Caco-2 (cell line): ENCODE measurements at places on chromosomes 3 and 15. TPM values are rescaled to one million over a fixed set of nuclear protein-coding genes. Genes with fewer than 3 reads are reported as not detected.

Gene PLA2G4B
- total RNA-seq, result 5.8 and 6.0 TPM in 2 replicates

GRCh38 chr3:123267821-123268220, 66.1 kb downstream of the SEC22A start:
- H3K36me3 ChIP-seq, result no peaks in the 10 kb centered on the region
- no peaks in the 10 kb centered on the region for H3K4me1 ChIP-seq
- no peak overlapping the region for H3K4me3 ChIP-seq
- no peak for DNase-seq

GRCh38 chr3:133268726-133269134, 131.1 kb upstream of the BFSP2 start:
- H3K36me3 ChIP-seq, result no peaks in the 10 kb centered on the region
- no peak overlapping the region for H3K27ac ChIP-seq
- no peaks in the 10 kb centered on the region for H3K4me1 ChIP-seq
- no peaks in the 10 kb centered on the region for H3K27me3 ChIP-seq
- no peak overlapping the region for H3K4me3 ChIP-seq

DNA sequence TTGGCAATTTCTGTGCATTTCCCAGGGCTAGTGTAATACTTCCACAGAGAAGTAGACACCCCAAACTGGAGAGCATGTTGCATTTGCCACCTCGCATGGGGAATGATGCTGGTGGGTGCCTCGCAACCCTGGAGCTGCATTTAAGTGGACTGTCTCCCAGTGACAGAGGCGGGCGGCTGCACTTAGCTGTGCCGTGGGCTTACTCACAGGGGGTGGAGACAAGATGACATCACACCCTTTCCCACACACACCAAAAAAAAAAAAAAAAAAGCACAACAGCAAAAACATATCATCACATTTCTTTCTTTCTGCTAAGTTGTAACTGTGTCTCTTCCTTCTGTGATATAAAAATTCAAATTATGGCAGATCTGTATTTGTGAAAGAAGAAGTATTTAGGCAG, at the start of gene ABI3BP:
TSS of gene ABI3BP (minus strand) at position 113 of the 400 bp plus-strand sequence. CDS start at position 76, 37 bp downstream.
- no peaks in the 10 kb centered on the region for H3K36me3 ChIP-seq
- DNase-seq, result no peak
- no peaks in the 10 kb centered on the region for H3K27me3 ChIP-seq
- no peak within 1 kb of the TSS for H3K4me3 ChIP-seq
- H3K27ac ChIP-seq, result no peak within 1 kb of the TSS

Gene DVL3
- total RNA-seq, result 83.9 and 86.7 TPM in 2 replicates

Gene UBE2E2
- 67.5 and 83.8 TPM in 2 replicates for total RNA-seq

DNA sequence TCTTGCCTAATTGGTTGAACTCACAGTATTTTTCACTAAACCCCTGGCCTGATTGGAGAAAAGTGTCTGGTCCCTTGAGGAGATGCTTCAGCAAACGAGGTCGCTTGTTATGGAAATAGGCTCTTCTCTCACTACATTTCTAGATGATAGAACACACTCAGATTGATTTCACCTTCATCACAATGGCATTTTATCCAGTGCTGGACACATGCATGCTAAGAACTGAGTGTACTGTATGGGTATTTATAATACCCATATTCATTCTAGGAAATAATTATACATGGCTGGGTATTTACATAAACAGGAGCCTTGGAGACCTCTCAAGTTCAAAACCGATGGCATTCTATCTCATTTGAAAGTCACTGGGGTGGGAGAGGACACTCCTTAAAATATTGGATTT, 444.9 kb downstream of the LPP start:
- H3K36me3 ChIP-seq, result no peaks in the 10 kb centered on the region
- no peak overlapping the region for H3K4me3 ChIP-seq
- H3K4me1 ChIP-seq, result peaks cover 3% of the 10 kb centered on the region; the same call in 1 of the 2 replicates
- DNase-seq, result no peak
- no peaks in the 10 kb centered on the region for H3K27me3 ChIP-seq

Gene CCDC33
- not detected in 2 replicates for total RNA-seq

Gene CCDC12
- total RNA-seq, result 52.7 and 60.8 TPM in 2 replicates

Gene RARB
- 2.5 and 3.8 TPM in 2 replicates for total RNA-seq

Gene LIPH
- total RNA-seq, result 5.8 and 6.1 TPM in 2 replicates

Gene ACP3
- total RNA-seq, result 0.82 and 2.3 TPM in 2 replicates

- no peaks in the 10 kb centered on the region for H3K4me1 ChIP-seq
- no peak overlapping the region for H3K27ac ChIP-seq
- H3K4me3 ChIP-seq, result no peak overlapping the region
- H3K27me3 ChIP-seq, result no peaks in the 10 kb centered on the region
- no peaks in the 10 kb centered on the region; the same call in 1 of the 2 replicates for H3K36me3 ChIP-seq
- DNase-seq, result no peak
These were observed 11.3 kb upstream of the NIPA2 start for GRCh38 chr15:22827125-22827524.

GRCh38 chr15:90019611-90020010, 18.5 kb downstream of the ZNF710 start:
- H3K4me1 ChIP-seq, result no peaks in the 10 kb centered on the region
- DNase-seq, result no peak
- no peak overlapping the region for H3K4me3 ChIP-seq
- H3K27me3 ChIP-seq, result no peaks in the 10 kb centered on the region
- no peaks in the 10 kb centered on the region for H3K36me3 ChIP-seq

Gene SNRPA1
- total RNA-seq, result 123 and 132 TPM in 2 replicates

DNA sequence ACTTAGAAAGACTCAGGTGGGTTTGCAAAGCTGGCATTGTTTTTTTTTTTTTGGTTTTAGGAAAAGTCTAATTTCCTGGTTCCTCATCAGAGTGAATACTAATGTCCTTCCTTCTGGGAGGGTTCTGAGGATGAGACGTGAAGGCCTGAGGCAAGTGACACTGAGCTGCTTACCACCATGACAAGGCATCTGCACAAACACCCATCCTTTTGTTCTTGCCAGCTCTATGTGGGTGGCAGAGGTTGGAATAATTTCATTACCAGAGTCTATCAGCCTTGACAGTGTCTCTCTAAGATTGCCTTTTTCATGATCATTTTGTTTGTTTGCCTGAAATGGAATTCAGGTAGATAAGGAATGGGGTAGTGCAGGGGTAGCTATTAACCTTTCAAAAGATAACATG, 17.1 kb downstream of the RTP4 start:
- H3K27me3 ChIP-seq, result no peaks in the 10 kb centered on the region
- no peak overlapping the region for H3K4me3 ChIP-seq
- peaks cover 36% of the 10 kb centered on the region for H3K4me1 ChIP-seq
- no peak overlapping the region for H3K27ac ChIP-seq
- no peak for DNase-seq

DNA sequence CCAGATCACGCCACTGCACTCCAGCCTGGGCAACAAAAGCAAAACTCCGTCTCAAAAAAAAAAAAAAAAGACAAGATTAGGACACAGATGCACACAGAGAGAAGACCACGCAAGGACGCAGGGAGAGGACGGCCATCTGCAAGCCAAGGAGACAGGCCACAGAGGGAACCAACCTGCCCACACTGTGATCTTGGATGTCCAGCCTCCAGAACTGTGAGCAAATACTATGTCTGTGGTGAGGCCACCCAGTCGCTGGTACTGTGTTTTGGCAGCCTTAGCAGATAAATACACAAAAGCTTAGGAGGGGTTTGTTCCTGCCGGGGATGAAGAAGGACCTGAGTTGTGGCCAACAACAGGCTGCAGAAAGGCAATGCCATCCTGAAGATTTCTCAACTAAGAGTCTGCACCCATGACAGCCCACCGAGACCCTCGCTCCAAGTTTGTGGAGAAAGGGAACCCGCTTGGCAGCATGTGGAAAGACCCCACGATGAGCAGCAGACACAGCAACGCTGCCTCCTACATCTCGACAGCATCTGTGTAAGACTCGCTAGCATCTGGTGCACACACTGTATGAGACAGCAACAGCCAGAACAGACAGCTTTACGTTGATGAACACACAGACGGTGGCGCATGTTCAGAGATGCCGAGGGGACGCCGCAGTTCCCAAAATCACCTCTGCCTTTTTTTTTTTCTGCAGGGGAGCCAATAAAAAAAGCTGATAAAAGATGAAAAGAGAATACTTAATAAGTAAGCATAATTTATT, 13.7 kb downstream of the CYFIP1 start:
- no peaks in the 10 kb centered on the region; the same call in 1 of the 2 replicates for H3K36me3 ChIP-seq
- H3K27ac ChIP-seq, result no peak overlapping the region
- no peaks in the 10 kb centered on the region for H3K27me3 ChIP-seq
- 0 out of 2 replicates have a peak, but pooled peaks cover 4% of the 10 kb centered on the region for H3K4me1 ChIP-seq
- H3K4me3 ChIP-seq, result no peak overlapping the region
- no peak for DNase-seq

Gene CCR9
- not detected in 2 replicates for total RNA-seq

Gene GPR62
- not detected in 2 replicates for total RNA-seq

DNA sequence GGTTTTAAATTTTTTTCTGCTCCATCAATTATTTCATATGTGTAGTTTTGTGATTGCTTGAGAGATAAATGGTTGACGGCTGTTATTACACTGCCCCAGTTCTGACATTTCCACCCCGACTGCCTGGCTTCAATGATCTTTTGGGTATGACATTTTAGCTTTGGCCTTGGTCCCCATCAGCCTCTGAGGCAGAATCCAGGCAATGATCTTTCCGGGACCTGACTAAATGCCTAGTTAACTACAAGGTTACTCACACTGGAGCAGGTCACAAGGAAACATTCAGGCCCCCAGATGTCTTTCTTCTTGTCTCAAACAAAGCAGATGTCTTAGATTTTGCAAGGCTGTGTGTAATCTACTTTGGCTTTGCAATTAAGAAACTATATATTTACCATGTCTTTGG, 61.1 kb upstream of the TMCO5A start:
- H3K4me1 ChIP-seq, result no peaks in the 10 kb centered on the region
- H3K4me3 ChIP-seq, result no peak overlapping the region
- DNase-seq, result no peak
- no peak overlapping the region for H3K27ac ChIP-seq

Gene FRMD5
- total RNA-seq, result 17.4 and 19.5 TPM in 2 replicates

GRCh38 chr3:152737021-152737908, 97.7 kb upstream of the P2RY1 start:
- no peak for DNase-seq
- H3K27ac ChIP-seq, result no peak overlapping the region
- H3K4me3 ChIP-seq, result no peak overlapping the region
- H3K36me3 ChIP-seq, result no peaks in the 10 kb centered on the region

DNA sequence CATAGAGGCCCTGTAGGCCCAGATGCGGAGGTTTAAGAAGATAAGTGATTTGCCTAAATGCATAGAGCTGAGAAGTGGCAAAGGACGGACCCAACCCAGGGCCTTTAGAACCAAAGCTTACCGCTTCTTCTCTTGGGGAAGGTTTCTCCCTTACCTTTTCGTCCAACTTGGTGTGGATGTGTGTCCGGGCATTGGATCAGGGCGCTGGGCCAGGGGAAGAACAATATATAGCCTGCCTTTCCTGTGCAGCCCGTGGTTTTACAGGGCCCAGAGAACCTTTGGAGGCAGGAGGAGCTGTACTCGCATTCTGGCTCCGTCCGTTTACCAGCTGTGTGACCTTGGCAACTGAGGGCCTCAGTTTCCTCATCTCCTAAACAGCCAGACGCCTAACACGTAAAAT, 686 bp upstream of the P3H2 start:
- H3K4me1 ChIP-seq, result peaks cover 62% of the 10 kb centered on the region
- no peak for DNase-seq
- H3K27ac ChIP-seq, result no peak overlapping the region
- peak overlapping the region; percentile 82 for H3K4me3 ChIP-seq
- no peaks in the 10 kb centered on the region for H3K36me3 ChIP-seq
- H3K27me3 ChIP-seq, result no peaks in the 10 kb centered on the region

GRCh38 chr15:68482246-68482645, 50.3 kb upstream of the ITGA11 start:
- no peak overlapping the region for H3K27ac ChIP-seq
- DNase-seq, result no peak
- no peaks in the 10 kb centered on the region for H3K36me3 ChIP-seq
- H3K27me3 ChIP-seq, result no peaks in the 10 kb centered on the region; the same call in none of the 2 replicates
- no peaks in the 10 kb centered on the region for H3K4me1 ChIP-seq

Gene LCTL
- total RNA-seq, result not detected in 2 replicates

Gene NISCH
- 61.1 and 62.2 TPM in 2 replicates for total RNA-seq

Gene SST
- total RNA-seq, result not detected in 2 replicates

Gene CFAP20DC
- total RNA-seq, result 2.2 and 2.8 TPM in 2 replicates

DNA sequence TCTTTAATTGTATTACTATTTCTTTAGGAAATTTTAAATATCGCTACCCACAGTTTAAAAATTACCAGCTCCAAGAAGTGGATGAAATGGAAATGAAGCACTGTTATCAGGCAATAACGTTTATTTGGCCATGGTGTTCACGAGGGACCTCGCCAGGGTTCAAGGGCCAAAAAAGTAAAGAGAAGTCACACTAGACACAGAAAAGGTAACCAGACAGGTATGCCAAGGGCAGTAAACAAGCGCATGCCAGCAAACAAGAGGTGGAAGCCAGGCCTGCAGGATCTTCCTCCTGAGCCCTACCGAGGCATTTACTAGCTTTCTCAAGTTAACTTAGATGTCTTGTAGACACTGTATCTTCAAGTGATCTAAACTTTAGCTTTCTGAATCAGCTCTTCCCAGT, 113.5 kb downstream of the PLD1 start:
- H3K4me3 ChIP-seq, result no peak overlapping the region
- no peaks in the 10 kb centered on the region for H3K36me3 ChIP-seq
- no peak overlapping the region for H3K27ac ChIP-seq
- no peaks in the 10 kb centered on the region for H3K27me3 ChIP-seq
- no peak for DNase-seq

Gene TRAK1
- total RNA-seq, result 33.3 TPM in 2 replicates

DNA sequence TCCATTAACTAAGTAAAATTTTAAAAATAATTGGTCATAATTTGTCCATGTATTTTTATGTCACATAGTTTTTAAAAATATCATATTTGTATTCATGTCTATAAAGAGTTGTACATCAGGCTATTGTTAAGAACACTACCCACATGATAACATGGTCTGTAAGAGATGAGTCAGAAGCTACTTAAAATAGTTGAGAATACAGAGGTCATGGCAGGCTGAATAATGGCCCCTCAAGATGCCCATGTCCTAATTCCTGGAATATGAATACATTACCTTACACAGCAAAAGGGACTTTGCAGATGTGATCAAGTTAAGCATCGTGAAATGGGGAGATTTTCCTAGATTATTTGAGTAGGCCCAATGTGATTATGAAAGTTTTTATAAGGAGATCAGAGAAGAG, 782.9 kb upstream of the GOLIM4 start:
- no peaks in the 10 kb centered on the region for H3K36me3 ChIP-seq
- no peak overlapping the region for H3K27ac ChIP-seq
- no peak overlapping the region for H3K4me3 ChIP-seq
- no peak for DNase-seq
- no peaks in the 10 kb centered on the region for H3K27me3 ChIP-seq

Gene GABRB3
- not detected in 2 replicates for total RNA-seq

DNA sequence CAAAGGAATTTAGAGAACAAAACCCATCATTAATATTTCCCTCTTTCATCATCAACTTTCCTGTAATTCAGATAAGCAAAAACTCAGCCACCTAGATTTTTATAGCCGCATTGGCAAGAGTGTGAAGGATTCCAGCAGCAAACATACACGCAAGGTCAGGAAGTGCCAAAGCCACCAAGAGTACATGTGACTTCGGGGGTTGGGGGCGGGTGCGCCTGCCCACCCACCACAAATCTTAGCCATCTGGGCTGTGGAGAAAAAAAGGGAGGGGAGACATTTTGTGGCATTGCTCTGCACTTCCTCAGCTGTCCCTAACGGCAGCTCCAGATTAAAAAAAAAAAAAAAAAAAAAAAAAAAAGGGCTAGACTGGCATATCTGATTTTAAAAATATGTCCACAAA, 148.4 kb downstream of the TNIK start:
- H3K27me3 ChIP-seq, result no peaks in the 10 kb centered on the region
- DNase-seq, result no peak
- H3K36me3 ChIP-seq, result no peaks in the 10 kb centered on the region
- H3K4me3 ChIP-seq, result no peak overlapping the region
- no peaks in the 10 kb centered on the region for H3K4me1 ChIP-seq
